ENCODE measurements at places on chromosomes 13 and 19.

GRCh38 chr13:61255040-61255796 is 160.4 kb downstream of the PCDH20 start:
- no peak for DNase-seq

- peak; percentile 46 for DNase-seq
Observed at GRCh38 chr19:2302319-2303210, 5.4 kb downstream of the LINGO3 start.

DNA sequence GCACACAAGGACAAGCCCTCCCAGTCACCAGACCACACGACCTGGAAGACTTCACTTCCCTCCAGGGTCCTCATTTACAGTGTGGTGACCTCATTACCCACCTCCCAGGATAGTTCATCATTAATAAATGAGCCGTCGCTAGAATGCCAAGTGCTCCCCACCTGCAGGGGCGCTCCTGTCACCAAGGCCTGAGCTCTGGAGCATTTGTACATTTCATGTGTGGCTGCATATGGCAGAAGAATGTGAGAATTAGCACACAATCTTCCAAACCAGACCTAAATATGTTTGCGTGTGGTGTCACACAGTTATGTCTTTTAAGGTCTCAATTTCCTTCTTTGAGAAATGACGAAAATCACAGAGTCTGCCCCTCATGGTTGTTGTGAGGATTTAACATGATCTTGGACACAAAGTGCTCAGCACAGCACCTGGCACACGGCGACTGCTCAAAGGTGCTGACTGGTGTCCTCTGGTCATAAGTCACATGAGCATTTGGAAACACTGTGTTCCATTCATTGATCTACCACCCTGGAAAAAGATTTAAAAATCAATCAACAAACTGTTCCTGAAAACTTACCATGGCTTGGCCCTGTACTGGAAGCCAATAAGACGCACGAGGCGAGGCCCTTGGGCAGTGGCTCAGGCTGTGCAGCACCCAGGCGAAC is 150.6 kb upstream of the SPACA7 start:
- no peak for DNase-seq

GRCh38 chr19:7887408-7888144 is 734 bp upstream of the LRRC8E start:
- no peak for DNase-seq

DNA sequence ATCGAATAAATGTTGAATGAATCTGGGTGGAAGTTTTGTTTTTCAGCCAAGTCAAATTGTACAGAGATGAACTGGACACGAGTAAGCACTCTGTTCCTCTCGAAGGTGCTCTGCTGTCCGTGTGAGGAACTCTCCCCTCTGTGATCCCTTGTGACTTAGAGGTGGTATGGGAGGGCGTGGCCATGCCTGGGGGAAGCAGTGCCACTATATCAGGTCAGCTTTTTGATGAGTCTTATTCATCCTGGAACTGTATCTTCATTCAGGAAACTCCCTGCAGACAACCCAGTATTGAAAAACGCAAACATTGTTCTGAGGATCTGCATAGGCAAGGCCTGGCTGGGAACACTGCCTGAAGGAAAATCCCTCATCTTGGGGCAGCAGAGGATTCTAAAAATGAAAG is 45.7 kb upstream of the FLT1 start:
- no peak for DNase-seq

- DNase-seq = peak; percentile 35
Observed at GRCh38 chr13:20796791-20797508, 23.2 kb upstream of the EEF1AKMT1 start.

DNA sequence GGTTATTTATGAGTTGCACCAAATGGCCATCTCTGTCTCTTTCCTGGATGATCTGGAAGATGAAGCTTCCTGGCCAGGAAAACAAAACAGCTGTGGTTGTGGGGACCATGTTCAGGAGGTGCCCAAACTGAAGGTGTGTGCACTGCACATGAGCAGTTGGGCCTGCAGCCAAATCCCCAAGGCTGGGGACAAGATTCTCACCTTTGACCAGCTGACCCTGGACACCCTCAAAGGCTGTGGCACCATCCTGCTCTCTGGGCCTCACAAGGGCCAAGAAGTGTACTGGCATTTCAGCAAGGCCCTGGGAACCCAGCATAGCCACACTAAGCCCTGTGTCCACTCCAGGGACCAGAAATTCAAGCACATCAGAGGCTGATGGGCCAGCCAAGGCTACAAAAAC is 84.2 kb downstream of the KCNRG start:
- no peak for DNase-seq

- DNase-seq = no peak
Observed at GRCh38 chr13:46270416-46270815, 58.7 kb downstream of the LRRC63 start.

GRCh38 chr13:41325752-41326151 is 14.7 kb downstream of the NAA16 start:
- DNase-seq = no peak

DNA sequence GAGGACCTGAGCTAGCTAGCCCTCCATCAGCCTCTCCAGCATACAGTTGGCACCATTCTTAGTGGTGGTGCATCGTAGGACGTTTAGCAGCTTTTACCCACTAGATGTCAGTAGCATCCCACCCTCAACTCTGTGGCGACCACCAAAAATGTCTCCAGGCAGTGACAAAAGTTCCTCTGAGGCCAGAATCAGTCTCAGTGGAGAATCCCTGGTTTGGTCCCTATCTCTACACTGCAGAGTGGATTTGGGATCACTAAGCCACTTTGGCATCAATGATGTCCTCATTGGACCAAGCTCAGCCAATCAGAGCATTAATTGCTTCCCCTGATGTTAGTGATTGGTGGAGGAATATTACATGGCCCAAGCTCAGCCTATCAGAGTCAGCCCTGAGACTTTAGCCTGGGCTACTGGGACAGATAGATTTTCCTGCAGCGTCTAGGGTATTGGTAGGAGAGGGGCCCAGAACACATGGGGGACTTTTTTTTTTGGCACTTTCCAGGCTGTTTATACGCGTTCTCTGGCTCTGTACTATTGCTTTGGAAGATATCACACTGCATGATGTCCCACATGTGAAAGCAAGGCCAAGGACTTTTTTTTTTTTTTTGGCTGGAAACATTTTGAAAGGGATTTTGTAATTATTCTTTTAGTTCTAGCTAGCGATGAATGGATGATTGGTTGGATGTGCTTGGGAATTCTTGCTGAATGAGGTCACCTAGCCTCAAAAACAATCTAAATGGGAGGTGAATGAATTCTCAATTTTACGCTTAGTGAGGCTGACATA is 7.0 kb downstream of the TMEM221 start:
- peak; percentile 52 for DNase-seq

DNA sequence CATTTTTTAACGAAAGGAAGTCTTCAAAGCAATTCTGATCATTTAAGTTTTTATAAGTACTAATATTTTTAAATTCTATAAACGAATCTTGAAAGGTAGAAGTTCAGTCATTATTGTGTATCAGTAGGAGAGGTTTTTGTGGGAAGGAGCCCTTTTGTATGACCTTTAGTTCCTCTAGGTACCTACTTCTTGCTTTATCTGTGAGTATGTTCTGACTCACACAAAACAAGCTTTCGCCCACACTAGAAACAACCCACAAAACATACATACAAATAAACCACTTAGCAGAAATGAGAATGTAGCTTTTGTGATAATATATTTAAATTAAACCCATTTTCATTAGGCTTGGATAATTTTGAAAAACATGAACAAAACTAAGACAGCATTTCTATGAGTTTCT is 27.8 kb downstream of the ERCC5 start:
- no peak for DNase-seq

DNA sequence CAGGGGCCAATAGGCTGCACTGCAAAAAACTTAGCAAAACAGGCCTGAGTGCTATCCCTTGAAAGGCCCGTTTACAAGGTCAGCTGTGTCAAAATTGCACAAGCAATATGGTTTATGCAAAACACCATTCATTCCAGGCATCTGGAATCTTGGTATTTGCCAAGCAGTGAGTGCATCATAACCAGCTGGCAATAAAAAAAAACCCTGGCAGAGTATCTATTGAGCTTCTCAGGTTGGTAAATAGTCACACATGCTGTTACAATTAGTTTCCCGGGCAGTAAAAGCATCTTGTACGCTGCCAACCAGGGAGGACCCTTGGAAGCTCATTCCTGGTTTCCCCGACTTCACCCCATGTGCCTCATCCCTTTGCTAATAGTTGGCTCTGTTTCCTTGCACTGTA is 21.3 kb downstream of the ZNF77 start:
- DNase-seq = peak; percentile 99

DNA sequence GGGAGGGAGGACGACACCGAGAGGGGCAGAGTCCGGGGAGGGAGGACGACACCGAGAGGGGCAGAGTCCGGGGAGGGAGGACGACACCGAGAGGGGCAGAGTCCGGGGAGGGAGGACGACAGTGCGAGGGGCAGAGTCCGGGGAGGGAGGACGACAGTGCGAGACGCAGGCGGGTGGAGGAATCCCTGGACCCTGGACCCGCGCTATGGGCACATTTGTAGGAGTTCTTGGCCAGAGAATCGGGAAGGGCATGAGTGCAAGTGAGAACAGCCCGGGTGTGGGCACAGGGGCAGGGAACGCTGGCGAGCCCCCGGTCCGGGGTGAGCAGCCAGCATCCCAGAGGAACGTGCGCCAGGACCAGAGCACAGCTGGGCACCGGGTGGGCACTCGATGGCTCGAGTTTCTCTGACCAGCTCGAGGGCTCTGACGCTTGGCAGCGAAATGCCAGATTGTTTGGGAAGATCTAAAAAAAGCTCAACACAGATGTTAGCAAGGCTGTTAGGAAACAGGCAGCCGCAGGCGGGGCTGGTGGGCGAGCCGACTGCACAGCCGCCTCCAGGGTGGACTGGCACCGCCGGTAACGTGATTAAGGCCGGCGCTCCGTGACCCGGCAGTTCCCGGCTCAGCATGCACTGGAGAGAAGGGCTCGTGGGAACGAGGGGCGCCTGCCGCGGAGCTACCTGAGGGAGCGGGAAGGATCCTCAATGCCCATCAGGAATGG is 17.9 kb upstream of the C2CD4C start:
- no peak for DNase-seq

GRCh38 chr13:51920786-51921185 is 59.0 kb downstream of the CCDC70 start:
- no peak for DNase-seq

GRCh38 chr19:30450835-30451321 is 78.7 kb downstream of the ZNF536 start:
- peak; percentile 34 for DNase-seq

GRCh38 chr13:40536443-40537113 is 129.9 kb downstream of the FOXO1 start:
- DNase-seq = no peak

- no peak for DNase-seq
Observed at GRCh38 chr13:51122868-51123566, 11.9 kb upstream of the C13orf42 start.

DNA sequence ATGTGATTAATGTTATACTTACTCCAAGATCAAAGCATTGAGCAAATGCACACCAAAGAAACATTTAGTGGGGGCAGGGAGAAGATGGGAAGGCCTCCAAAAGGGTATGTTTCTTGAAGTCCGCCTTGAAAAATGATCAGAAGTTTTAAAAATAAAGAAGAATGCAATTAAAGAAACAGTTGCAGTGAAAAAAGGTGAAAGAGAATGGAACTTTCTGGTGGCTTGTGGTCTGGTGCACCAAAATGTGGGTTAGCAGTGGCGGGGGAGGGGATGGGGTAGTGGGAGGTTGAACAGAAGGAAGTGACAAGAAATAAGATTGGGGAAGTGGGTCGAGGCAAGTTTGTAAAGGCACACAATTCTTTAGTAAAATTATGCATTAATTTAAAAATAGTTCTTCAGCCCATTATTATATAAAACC is 2.5 kb downstream of the LCP1 start:
- no peak for DNase-seq

DNA sequence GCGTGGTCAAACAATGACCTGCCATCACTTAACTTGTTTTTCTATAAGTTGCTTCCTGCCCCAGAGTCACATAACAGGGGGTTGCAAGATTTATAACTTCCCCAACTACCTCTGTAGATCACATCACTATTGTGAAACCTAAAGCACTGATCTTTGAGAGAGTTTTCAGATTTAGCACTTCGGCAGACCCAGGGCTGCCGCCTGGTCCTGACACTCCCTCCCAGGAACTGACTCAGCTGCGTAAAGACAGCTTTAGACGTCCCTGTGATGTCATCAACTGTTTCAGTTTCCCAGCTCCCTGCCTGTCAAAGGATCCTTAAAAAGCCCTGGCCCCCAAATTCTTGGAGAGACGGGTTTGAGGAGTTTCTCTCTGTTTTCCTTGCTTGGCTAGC is 33.3 kb downstream of the IGFL2 start:
- DNase-seq = peak; percentile 21

DNA sequence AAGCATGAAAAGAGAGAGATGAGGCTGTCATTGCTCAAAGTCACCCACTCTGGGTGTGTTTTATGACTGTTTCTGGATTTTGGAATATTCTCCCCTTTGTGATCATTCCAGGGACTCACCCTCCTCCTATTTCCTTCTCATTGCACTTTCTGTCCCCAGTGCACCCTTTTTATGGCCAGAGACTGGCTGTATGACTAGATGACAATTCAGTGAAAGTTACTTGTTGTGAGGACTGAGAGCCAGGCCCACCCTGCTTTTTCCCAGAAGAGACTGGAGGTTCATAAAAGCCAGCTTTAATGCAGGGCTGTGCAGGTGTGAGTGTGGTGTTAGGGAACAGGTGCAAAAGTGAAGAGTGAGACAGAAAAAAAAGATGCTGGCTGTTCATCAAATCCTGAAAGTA is 17.3 kb downstream of the CEACAM7 start:
- no peak for DNase-seq

GRCh38 chr13:30846311-30846710 is 59.8 kb upstream of the MEDAG start:
- DNase-seq = peak; percentile 88

DNA sequence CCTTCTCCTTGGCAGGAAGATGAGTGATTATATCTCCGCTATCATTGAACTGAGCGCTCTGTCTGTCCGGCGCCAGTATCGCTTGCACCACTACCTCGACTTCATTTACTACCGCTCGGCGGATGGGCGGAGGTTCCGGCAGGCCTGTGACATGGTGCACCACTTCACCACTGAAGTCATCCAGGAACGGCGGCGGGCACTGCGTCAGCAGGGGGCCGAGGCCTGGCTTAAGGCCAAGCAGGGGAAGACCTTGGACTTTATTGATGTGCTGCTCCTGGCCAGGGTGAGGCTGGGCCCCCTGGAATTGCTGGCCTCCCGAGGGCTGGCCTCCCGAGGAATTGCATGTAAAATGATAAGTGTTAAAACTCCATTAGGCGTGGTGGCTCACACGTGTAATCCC is 32.1 kb downstream of the CYP4F22 start:
- no peak for DNase-seq
